COR-L47 (cell line): ENCODE measurements at places on chromosomes 6 and 20.

GRCh38 chr6:12882761-12883290, 166.3 kb downstream of the PHACTR1 start:
- DNase-seq = peak; percentile 61

DNA sequence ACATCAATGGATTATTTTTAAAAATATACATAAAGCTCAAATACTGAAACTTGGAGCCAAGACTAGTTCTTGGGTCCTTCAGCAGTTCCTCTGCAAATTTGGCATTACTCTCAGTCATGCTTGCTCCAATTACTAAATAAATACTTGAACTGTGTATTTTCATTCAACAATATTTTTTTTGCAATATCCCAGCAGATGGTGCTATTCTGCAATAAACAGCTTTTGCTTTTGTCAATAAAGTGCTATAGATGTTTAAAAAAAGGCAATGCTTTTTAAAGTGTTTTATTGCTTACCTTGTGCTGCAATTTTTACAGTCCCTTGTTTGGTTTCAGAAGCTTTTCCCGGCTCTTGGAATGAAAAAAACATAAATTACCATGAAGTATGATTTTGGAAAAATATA, 243.4 kb downstream of the TRDN start:
- peak; percentile 0 for DNase-seq

DNA sequence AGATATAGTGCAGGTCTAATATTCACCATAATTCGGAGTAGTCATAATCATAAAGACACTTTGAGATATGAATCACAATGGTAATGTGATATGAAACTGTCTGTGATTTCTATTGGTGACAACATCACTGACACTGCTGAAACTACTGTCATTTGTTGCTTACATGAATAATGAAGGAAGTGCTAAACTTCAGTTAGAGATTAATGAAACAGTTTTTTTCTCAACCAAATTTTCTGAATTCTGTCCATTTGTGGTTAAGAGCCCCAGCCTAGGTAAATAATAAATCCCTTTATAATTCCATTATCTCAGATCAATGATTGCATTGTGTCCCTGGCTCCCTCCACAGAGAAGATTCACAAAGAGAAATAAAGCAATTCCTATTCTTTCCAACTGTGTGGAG, 122.6 kb downstream of the HIVEP2 start:
- no peak for DNase-seq

- DNase-seq = no peak
These were observed 50.4 kb downstream of the PDE7B start for GRCh38 chr6:135901774-135902524.

GRCh38 chr6:33815854-33816253, 12.1 kb upstream of the MLN start:
- peak; percentile 47 for DNase-seq

DNA sequence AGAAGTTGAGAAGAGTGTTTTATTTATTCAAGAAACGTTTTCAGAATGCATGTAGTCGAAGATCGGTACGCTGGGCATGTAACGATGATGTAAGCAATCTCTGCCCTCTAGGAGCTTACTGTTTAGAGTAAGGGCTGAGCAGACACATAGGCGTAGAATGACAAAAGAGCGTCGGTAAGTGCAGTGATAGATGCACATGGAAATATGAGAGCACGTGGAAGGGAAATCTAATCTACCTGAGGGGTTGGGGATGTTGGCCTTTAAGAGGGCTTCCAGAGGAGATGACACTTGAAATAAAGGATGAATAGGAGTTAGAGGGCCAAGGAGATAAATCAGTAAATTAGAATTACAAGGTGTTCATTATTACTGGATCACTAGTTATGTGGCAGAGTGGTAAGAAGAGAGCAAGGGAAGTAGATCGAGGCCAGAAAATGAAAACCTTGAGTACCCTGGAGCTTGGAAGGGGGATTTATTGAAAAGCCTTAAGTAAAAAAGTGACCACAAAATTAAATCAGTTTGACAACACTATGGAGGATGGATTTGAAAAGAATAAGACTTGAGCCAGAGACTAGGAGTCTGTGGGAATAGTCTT, 782 bp downstream of the TRMT11 start:
- DNase-seq = no peak

GRCh38 chr20:35702051-35702823, 3.0 kb downstream of the ROMO1 start:
- DNase-seq = no peak

- no peak for DNase-seq
These were observed 524.3 kb downstream of the EYS start for GRCh38 chr6:65182681-65183080.

DNA sequence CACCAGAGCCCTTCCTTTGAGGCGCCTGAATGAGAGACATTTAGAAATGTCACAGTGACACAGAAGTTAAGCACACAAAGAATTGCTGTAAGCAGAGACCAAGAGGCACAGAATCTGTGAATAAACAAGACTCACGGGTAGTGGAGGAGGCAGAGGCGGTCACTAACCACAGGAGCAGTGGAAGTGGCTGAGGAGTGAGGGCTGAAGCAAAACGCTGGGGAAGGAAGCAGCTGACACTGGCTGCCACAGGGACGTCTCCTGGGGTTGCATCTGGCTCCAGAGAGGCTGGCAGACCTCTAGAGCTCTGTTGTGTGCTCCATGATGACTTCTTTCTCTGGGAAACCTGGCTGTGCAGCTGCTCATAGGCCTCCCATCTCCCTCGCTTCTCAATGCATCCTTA, 65.0 kb upstream of the SLC2A12 start:
- DNase-seq = no peak

- no peak for DNase-seq
These were observed 53.0 kb downstream of the GNAS-AS1 start for GRCh38 chr20:58797371-58798338.

DNA sequence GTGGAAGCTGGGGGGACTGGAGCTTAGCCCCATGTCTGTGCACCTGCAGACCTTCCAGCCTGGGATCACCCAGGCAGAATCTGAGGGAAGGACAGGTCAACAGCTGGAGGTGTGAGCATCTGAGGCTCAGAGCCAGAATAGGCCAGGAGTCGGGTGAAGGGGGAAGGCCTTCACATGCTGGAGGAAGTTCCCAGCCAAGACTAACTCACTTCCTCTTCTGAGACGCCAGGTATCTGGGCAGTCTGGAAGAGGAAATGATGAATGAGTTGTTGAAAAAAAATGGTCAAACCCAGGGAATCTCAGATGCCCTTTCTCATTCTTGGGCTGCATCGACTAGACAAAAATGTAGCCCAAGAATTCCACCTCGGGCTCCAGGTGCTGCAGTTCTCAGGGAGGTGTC, 73.6 kb upstream of the TIAM2 start:
- DNase-seq = no peak

GRCh38 chr6:168219804-168220203, 99.8 kb downstream of the DACT2 start:
- no peak for DNase-seq

GRCh38 chr20:38167851-38168760, 3.0 kb upstream of the TGM2 start:
- DNase-seq = no peak

DNA sequence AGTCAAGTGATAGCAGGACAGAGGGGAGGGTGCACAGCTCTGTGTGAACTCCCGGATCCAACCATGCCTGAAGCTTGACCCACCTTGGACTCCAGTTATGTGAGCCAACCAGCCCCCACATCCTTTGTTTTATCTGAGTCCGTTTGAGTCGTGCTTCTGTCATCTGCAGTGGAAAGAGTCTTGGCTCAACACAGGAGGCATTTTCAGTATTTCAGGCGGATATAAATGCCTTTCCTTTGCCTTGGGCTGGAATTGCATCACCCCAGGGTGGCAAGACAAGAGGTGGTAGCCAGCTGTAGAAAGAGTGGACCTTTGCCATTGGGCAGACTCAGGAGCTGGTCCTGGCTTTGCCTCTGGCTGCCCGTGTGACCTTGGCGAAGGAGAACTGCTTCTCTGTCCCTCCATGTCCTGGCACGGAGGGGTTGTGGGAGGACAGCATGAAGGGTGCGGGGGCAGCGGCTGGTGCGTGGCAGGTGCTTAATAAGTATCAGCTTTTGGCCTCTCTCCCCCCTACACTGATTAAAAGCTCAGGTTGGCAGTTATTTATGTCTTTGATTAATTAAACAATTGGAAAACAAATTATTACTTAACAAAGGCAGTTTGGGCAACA, 42.6 kb upstream of the APCDD1L start:
- DNase-seq = no peak

DNA sequence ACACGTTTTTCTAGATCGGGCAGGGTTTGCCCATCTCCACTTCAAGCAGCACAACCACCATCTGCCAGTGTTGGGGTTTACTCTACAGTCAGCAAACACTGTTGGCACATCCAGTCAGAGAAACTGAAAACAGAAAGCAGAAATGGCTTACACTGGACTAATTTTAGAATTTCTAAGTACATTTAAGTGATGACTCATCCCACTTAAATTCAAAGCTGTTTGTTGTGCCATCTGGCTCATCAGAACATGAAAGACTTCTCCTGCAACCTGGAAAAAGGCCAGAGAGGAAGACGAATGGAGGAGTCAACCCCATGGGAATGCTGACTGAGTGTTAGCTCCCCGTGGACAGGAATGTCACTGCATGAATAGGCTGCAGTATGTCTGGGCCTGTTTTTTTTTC, 21.8 kb downstream of the FAM209B start:
- DNase-seq = peak; percentile 30

DNA sequence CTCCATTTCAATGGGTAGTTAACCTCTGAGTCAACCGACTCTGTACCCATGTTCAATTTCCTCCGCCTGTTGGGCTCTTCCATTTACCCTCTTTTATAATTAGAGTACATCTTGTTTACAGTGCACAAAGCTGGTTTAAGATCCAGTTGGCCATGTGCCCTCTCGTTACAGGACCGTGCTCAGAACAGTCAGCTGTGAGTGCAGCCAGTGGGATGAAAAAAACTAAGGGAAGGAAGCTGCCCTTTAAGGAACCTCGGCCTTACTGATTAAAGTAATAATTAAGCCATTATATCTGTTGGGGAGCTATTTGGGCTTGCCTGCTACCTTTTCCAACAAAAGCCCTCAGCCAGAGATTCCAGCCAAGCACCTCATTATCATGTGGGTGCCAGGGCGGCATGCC, 68.8 kb downstream of the TMEM170B start:
- DNase-seq = peak; percentile 98

DNA sequence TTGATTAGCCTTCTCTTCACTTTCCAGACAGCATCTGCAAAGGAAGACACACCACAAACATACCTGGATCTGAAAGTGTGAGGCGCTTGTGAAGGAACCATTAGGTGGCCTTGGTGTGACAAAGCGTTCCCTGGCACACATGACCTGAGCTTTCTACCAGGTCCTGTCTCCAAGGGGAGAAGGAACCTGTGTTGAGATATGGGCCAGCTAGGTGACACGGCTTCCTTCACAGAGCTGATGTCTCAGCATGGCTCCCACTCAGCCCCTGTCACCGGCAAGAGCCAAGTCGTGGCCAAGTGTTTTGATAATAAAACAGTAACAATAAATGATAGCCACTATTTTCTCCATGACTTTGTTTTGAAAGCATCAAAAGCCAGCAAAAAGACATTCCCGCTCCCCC, 20.3 kb upstream of the TAGAP start:
- no peak for DNase-seq

- no peak for DNase-seq
These were observed 497.7 kb upstream of the MARCKS start for GRCh38 chr6:113359155-113360140.

GRCh38 chr6:30515944-30516753, 26.8 kb downstream of the HLA-E start:
- DNase-seq = peak; percentile 51

GRCh38 chr6:79544299-79544927, 7.2 kb upstream of the LCA5 start:
- DNase-seq = peak; percentile 27

- peak; percentile 70 for DNase-seq
These were observed 135.0 kb downstream of the FOXA2 start for GRCh38 chr20:22449188-22449973.

DNA sequence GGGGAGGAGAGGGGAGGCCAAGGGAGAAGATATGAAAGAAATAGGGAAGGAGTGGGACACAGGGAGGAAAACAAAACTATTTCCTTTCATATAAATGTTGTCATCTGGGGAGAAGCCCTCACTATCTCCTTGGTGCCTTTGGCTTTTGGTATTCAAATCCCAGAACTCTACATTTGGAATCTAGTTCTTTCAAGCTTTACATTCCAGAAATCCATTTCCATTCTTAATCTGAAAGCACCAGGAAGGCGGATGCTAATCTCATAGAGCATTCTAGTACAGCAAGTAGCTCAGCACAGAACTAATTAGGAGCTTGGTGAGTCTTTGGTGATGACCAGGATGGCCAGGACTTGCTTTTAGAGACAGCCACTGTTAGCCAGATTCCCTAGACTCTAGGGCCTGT, 177.9 kb downstream of the KIF16B start:
- DNase-seq = no peak
